ENCODE measurements at places on chromosomes 12 and 14. TPM values are rescaled to one million over a fixed set of nuclear protein-coding genes. Genes with fewer than 3 reads are reported as not detected.

DNA sequence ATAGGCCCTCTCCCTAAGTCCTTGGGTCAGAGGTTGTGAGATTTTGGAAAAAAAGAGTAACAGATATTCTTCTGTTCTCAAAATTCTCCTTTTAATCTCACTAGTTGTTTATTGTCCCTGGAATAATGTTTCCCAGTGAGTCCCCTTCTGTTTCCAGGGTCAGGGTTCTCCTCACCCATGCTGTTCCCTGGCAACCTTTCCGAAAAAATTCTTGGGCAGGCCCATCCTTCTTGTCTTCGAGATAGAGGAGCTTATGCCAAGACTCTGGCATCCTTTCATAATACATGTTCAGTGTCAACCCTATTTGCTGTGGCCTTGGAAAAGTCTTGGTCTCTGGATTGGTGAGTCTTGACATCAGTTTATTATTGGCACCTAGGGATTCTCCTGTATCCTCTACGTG lies 212.4 kb upstream of the FAR2 start:
- DNase-seq, result no peak

DNA sequence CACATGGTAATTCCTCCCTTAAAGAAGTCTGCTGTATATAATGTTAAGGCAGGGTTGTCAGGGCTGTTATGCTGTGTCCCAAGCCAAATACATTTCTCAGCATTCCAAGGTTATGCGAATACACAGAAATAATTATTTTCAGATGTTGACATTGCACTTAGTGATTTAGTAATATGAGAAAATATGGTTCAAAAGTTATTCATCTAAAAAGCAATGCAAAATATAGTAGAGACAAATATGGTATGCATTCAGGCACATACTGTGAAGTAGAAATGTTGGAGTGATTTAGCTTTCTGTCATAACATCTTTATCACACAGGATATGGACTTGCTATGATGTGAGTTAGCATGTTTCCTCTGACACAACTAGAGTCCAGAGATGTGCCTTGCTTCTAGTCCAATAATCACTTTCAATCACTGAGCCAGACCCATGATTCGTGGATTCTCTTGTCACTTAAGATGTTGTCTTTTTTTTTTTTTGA lies 70.0 kb downstream of the PDE3A start:
- no peak for DNase-seq

- no peak for DNase-seq
Observed at GRCh38 chr12:106308611-106309010, 6.1 kb downstream of the TCP11L2 start.

DNA sequence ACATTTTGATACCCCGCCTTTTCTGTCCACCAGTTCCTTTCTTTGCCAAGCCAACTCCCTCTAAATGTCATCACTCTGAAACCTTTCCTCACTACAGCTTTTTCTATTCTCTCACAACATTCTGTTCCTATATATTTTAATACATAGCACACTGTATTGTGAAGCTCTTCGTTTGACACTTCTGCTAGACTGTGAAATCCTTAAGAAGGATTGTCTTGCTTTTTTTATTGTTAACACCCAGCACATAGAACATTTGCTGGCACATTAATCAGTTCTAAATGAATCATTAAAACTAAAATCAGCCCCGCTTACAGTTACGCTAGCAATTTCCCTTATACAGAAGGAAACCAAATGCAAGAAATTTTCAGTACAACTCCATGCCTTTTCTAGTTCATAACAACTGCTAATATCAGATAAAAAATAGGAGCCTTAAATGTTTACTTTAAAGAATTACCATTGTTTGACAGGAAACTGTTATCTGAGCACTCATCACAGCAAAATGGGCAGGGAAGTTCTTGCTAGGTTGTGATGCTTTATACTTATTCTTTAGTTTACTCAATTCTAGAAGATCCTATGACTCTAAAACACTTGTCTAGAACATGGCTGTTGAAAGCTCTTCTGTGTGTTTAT lies 93.5 kb downstream of the PPP1R12A start:
- DNase-seq, result no peak

GRCh38 chr12:46209170-46209569 lies 59.7 kb downstream of the SLC38A1 start:
- no peak for DNase-seq

GRCh38 chr12:59193476-59194050 lies 273.3 kb upstream of the LRIG3 start:
- DNase-seq, result no peak

- no peak for DNase-seq
Observed at GRCh38 chr12:6307529-6307928, 3.0 kb upstream of the PLEKHG6 start.

Gene ANO4
- 0.71 TPM for total RNA-seq

Gene PTGDR
- 0.52 TPM for total RNA-seq

Gene LALBA
- not detected for total RNA-seq

Gene OTOGL
- total RNA-seq, result 9.2 TPM

Gene TMEM229B
- 6.5 TPM for total RNA-seq

Gene TMEM52B
- total RNA-seq, result not detected

Measured in left cardiac atrium (tissue), 4 donors.